ENCODE measurements at places on chromosomes 4 and X.

DNA sequence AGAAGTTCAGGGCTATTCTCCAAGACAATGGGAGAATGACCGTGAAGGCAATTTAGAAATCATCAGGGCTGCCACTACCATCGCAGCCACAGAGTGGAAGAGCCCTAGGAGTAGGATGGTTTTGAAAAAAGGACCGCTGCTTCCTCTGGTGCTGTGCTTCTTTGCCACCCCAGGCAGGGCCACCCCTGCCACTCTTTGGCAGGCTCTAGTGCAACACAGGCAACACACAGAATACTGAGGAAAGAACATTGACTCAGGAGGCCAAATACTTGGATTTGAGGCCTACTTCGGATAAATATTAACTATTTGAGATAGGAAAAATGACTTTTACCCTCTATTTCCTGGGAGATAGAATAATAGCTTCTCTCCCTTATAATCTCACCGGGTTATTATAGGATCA, 228.9 kb upstream of the BOD1L1 start:
- no peak for DNase-seq

DNA sequence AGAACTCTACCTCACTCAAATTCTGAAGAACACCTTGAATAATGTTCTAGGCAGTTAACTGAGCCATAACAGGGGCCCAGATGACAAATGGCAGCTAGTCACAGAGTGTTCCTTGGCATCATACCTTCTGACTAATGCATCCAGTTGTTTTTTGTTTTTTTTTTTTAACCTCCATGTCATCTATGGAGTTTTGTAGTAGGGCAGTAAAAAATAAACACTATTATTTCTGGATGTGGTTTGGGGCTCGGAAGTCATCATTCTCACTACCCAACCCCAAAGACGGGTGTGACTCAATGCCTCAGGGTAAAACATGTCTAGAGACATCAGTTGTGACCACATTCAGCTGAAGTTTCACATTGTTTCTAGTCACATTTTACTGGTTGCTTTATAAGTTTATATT, 31.2 kb upstream of the MCF2 start:
- DNase-seq, result no peak

DNA sequence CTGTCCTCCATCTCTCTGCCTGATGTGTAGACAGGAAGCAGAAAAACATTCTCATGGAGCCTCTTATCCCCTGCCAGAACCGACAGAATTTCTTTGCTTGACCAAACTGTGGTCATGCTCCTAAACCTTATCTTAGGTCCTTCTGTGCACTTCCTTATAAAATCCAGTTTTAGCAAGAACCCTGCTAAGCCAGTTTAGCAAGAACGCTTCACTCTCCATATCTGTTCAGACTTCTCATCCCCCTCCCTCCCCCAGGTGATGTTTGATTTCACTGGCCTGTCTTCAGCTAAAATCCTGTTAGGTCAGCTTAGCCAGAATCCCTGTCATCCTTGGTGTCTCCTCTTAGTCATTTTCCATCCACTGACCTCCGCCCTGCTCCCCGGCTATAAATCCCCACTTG, 1130.9 kb upstream of the PRKX start:
- DNase-seq, result no peak

GRCh38 chr4:1065732-1066131, 47.6 kb downstream of the RNF212 start:
- DNase-seq, result no peak

GRCh38 chr4:27861381-27861787, 1000.7 kb downstream of the STIM2 start:
- peak; percentile 21 for DNase-seq

- no peak for DNase-seq
Measured at GRCh38 chr4:147594107-147594506, 23.1 kb upstream of the TMEM184C start.

DNA sequence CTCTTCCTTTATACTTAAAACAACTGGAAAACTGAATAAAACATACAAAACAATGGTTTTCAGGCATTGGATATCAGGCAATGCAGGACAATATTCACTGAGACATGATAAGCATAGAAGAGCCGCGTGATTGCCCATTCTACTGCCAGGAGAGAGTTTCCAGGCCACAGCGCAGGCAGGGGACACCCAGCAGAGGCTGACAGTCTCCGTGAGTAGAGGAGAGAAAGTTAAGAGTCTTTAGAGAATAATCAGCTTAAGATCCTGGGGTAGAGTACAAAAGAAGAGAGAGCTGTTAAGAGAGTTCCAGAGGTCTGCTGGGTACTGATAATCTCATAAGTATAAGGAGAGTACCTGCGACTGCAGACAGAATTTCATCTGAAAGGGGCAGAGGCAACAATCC, 18.4 kb upstream of the FRAS1 start:
- DNase-seq, result no peak

DNA sequence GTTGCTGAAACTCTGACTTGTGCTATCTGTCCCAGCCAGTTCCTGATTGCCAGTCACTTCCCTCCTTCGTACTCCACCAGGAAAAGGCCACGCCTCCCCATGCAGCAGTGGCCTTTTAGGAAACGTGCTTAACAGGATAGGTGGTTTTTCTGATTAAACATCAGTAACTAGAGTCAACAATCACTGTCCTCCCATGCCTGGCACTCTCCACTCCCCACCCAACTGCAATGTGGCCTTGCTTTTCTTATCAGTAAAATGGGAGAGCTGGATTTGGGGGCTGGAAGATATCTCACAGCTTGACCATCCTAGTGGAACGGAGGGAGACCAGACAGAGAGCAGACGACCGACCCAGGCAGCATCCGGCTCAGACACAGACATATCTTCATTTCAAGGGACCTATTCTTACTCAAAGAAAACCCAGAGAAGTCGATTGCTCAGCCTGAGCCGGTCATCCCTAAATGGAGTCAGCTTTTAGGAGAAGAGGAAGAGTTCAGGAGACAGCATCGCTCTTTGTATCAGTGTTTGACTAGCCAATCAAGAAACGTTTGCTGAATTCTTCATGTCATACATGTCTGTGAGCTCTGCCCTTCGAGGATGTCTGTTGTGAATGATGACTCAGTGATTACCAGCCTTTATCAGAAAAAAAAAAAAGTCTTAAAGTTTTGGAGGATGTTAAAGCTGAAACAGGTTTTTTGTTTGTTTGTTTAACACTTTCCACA, 12.7 kb upstream of the UBA6 start:
- DNase-seq, result no peak

DNA sequence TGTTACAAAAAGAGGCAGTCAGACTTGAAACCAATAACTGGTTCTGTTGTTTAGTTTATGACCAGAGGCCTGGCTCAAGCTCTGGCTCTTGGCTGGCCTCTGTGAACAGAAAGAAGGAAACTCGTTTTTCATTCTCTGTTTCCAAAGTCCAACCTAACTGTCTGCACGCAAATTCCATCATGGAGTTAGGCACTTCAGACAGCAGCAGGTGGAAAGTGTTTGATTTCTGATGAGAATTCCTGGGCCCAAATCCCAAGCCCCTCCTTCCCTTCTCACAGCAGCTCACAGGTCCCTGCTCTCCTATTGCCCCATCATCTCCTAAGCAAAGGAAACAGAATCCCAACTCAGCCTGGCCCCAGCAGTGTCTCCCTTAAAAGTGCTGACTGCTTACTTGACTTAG, 42.8 kb upstream of the FGF16 start:
- DNase-seq, result peak; percentile 49

- DNase-seq, result no peak
Measured at GRCh38 chr4:147913137-147913536, 181.2 kb downstream of the ARHGAP10 start.

DNA sequence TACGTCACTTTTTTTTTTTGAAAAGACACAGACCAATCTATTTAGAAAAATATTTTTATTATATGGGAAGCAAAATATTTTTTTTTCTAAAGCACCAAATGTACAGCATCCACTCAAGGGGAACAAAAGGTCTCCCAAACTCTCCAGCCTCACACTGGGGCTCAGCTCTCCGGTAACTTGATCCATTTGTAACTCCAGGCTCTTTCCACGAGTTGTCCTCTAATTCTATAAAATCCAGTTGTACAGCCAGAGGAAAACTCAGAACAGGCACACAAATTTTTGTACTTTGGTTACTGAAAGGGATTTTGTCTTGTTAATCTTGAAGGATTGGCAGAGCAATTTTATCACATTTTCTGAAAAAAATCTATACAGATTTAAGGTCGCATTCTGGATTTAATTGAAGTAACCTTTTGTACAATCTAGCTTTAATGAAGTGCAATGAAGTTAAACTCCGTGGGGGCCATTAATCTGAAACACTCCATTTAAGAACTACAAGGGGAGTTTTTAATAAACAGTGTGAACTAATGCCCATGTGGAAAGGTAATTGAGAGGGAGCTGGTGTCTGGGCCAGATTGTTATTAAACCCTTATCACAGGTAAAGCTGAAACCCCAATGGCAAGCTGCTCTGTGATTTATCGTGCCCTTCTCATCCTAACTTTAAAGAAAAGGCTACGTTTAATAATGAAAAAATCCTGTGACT, 161.2 kb upstream of the FRG1 start:
- no peak for DNase-seq

- DNase-seq, result no peak
Measured at GRCh38 chr4:46830971-46831454, 78.0 kb downstream of the COX7B2 start.

DNA sequence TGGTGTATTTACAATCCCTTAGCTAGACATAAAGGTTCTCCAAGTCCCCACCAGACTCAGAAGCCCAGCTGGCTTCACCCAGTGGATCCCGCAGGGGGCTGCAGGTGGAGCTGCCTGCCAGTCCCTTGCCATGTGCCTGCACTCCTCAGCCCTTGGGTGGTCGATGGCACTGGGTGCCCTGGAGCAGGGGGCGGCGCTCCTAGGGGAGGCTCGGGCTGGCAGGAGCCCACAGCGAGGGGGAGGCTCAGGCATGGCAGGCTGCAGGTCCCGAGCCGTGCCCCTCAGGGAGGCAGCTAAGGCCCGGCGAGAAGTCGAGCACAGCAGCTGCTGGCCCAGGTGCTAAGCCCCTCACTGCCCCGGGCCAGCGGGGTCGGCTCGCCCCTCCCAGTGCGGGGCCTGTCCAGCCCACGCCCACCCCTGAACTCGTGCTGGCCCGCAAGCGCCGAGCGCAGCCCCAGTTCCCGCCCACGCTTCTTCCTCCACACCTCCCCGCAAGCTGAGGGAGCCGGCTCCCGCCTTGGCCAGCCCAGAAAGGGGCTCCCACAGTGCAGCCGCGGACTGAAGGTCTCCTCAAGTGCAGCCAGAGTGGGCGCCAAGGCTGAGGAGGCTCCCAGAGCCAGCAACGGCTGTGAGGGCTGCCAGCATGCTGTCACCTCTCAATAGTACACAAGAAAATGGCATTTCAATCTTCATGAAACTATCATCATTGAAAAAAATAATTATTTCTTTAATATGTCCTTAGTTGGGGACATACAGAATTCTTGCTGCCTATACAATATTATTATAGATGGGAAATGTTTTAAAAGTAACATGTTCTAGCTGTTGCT, 189.1 kb downstream of the SLC7A11 start:
- DNase-seq, result no peak

DNA sequence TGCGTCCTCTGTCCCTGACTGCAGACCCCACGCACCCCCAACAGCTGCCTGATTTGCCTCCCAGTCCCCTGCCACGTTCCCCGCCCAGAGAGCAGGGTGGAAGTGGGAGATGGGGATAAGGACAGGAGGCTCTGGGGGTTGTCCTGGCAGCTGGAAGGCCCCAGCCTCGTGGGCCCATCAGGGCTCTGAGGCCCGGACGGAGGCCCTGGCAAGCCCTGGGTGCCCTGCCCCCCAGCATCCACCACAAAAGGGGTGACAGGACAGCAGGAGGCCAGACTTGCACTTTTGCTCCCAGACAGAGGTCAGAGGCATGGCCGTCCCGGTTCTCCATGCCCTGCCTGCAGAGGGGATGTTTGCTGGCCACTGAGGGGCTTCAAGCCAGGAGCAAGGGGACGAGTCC, 4.7 kb downstream of the SH3TC1 start:
- no peak for DNase-seq

GRCh38 chrX:68684291-68684918, 36.9 kb downstream of the STARD8 start:
- DNase-seq, result peak; percentile 62

- peak; percentile 30 for DNase-seq
Measured at GRCh38 chr4:88697141-88697540, 488 bp downstream of the NAP1L5 start.

DNA sequence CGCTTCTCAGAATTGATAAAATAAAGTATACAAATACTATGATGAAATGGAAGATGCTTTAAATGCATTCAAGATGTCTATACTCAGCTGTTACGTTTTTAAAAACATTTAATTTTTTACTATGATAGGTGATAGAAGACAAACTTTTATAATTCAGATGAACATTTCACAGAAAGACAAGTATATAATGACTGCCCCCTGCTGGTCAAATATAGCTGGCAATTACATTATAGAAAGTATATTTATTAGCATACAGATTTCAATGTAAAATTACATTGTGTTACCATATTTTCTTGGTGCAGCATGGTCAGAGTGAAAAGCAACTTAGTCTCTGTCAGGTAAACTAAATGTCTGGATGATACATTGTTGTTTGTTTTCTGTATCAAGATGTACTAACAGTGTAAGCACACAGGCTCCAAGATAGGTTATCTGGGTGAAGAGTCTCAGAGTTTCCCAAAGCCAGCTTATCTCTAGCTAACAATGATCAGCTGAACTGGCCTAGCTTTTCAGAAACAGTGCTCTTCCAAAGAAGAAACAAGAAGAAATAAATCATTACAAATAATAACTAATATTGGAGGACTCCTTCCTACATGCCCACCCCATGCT, 54.1 kb downstream of the SRPX start:
- no peak for DNase-seq

GRCh38 chrX:139179592-139179991, 350.9 kb upstream of the F9 start:
- DNase-seq, result no peak

GRCh38 chr4:38004062-38004461, 43.9 kb downstream of the PTTG2 start:
- no peak for DNase-seq

GRCh38 chr4:97208749-97209148, 934.5 kb downstream of the STPG2 start:
- DNase-seq, result no peak

DNA sequence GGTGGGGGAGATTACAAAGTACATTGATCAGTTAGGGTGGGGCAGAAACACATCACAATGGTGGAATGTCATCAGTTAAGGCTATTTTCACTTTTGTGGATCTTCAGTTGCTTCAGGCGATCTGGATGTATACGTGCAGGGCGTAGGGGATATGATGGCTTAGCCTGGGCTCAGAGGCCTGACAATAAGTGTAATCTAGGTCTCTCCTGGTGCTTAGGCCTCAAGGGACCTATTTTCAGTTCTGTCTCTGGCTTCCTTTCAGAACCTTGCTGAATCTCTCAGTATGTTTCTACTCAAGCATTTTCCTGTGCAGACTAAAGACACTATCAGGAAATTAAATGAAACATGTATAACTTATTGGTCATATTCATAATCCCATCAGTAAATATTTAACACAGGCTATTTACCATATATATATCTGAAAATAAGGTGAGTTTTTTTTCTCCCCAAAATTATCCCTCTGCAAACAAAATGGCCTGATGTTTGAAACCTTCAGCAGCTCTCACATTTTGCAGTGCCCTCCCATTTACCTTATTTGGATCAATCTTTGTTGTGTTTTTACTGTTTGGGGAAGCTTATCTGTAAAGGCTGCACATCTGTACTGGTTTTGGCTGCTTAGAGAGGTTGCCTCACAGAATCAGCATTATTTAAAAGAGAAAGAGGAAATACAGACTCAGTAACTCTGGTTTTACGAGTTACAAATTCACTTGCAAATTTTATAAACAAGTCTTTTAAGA, 2.3 kb upstream of the ZCCHC4 start:
- no peak for DNase-seq

- DNase-seq, result no peak
Measured at GRCh38 chrX:53004811-53005210, 43.8 kb upstream of the GPR173 start.
